ENCODE measurements at places on chromosomes 13 and 19. TPM values are rescaled to one million over a fixed set of nuclear protein-coding genes. Genes with fewer than 3 reads are reported as not detected.

The NFIC gene
- 0.56 TPM for polyA plus RNA-seq

The MBD3L3 gene
- polyA plus RNA-seq, result not detected

The NLRP4 gene
- polyA plus RNA-seq, result not detected

The COMP gene
- polyA plus RNA-seq, result 0.17 TPM

The CD79A gene
- polyA plus RNA-seq, result 0.83 TPM
